ENCODE measurements at places on chromosomes 12 and 14.

- DNase-seq: no peak
Observed at GRCh38 chr14:90839024-90839888, 23.0 kb upstream of the TTC7B start.

DNA sequence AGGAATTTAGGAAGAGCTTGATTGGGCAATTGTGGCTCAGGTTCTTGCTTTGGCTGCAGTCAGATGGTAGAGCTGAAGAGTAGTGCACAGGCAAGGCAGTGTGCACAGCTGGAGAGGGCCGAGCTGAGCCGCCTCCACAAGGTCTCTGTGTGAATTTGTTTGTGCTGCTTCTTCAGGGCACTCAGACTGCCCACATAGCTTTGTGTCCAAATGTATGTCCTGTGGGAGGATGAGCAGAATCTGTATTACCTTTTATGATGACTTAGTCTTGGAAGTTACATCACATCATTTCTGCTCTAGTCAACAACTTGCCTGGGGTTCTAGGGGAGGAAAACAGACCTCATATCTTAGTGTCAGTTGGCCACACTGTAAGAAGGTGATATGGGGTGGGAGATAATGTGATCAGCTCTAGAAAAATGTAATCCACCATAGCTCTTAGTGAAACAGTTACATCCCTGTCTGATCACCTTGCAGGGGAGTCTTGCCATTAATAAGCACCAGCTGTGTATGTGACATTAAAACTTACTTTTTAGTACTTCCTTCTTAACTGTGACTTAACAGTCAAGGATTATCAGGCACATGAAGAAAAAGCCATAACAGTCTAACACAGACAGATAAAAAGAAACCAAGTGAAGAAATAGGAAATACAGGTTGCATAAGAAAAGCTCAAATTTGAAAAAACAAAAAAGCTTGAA is 53.4 kb downstream of the RCOR1 start:
- DNase-seq: no peak

DNA sequence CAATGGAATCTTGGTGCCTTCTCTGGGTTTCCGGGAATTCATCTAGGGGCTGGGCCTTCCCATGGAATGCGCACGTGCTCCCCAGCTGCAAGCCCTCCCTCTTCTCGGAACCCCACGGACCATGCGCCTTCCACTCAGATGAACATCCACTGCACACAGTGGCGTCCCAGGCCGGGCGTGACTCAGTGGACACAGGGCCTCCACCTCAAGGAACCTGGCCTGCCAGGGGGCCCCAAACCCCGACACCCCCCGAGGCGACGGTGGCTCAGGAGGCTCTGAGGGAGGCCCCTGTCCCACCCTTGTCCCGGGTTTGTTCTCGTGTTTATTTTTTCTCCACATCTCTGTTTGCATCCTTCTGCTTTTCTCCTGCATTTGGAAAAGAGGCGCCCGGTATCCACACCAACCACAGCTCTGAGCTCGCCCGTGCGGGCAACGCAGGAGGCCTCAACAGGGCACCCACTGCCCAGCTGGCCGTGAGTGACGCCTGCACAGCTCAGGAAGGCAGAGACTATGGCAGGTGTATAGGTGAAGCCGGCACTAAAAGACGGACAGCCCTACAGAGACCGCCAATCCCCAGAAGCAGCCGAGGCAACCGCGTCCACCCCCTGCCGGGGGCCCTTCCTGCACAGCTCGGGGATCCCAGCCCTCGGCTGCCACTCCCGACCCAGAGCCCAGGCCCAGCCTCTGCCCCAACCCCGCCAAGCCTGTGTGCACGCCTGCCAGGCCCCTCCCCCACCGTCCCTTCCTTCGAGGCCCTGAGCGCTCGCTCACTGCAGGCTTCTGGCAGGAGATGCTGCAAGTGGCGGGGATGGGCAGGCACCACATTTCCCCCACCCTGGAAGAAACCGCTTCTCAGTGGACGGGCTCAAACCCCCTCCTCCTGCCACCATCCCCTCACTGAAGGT is 23.8 kb upstream of the GALNT9 start:
- peak; percentile 83 for DNase-seq

DNA sequence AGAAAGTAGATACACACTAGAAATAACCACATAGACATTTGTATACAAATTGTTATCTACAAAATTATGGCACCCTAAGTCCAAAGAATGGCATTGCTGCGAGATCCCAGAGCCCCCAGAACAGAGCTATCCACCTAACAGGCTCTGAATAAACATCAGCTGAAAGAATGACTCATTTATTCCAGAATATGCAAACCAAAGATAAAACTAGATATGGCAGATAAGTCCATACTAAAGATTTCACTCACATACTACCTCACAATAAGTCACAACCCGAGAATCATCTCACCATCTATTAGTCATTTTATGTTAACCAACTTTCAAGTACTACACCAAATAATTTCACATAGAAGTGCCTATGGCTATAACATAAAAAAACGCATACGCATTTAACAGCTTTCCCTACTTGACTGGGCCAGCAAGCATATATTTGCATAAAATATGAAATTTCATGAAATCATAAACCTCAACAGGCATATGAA is 5.6 kb downstream of the CNIH1 start:
- no peak for DNase-seq

- no peak for DNase-seq
Observed at GRCh38 chr12:105409801-105410471, 79.4 kb downstream of the C12orf75 start.

DNA sequence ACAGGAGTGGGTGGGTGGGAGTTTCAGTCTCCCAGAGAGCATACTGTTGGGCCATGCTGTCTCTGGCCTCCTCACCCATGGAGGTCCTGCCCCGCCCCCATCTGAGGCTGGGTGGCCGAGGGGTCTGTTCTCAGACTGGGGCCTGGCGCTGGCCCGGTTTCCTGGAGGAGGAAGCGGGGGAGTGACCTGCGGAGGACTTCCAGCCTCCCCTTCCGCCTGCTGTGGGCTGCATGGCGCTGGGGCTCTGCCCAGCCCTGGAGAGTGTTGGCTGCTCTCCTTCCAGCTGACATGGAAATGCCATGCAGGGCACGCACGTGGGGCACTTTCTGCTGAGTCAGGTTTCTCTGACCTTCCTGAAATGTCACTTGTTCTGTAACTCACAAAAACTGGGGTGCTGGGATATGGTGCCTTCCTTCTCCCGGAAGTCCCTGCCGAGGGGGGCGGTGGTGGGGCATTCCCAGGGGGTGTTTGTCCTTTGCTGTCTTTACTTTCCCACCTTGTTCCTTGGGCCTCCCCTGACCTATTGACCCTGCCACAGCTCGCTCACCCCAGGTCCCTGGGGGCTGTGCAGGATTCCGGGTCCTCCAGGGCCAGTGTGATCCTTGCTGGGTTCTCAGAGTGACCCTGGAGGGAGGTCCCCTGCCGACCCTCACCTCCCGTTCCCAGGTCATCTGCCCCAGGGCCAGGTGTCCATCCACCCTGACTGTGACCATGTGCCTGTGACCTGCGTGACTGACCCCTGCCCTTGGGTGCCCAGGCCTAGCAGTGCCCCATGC is 23.6 kb downstream of the PACS2 start:
- DNase-seq: no peak

- no peak for DNase-seq
Observed at GRCh38 chr12:51937926-51938325, 13.6 kb upstream of the ACVR1B start.

- no peak for DNase-seq
Observed at GRCh38 chr12:100401660-100402059, 44.8 kb downstream of the SLC17A8 start.

DNA sequence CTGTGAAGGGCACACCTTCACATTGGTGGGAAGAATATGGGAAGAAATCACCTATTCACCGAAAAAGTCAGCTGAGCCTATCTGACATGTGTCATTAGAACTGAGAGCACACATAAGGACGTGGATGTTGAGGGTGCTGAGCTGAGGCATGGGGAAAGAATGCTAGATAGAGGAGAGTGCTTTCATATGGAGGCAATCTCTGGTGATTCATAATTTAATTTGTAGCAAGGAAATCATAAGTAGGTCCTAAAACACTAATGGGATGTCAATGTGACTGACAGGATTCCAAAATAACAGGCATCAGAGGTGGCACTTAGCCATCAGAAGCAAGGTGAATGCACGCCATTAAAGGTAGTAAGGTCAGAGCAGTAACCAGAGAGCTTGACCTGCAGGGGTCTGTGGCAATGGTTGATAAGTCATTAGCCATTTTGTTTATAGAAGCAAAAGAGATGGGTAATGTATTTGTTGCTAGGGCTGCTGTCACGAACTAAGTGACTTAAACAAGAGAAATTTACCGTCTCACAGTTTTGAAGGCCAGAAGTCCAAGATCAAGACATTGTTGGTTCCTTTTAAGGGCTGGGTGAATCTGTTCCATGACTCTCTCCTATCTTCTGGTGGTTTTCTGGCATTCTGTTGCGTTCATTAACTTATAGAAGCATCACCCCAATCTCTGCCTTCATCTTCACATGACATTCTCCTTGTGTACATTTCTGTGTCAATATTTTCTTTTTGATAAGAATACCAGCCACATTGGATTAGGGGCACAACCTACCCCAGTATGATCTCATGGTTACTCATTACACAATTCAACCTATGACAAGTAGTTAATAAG is 69.3 kb downstream of the ANKS1B start:
- DNase-seq: no peak

- no peak for DNase-seq
Observed at GRCh38 chr14:104382361-104383087, 197.0 kb upstream of the C14orf180 start.

DNA sequence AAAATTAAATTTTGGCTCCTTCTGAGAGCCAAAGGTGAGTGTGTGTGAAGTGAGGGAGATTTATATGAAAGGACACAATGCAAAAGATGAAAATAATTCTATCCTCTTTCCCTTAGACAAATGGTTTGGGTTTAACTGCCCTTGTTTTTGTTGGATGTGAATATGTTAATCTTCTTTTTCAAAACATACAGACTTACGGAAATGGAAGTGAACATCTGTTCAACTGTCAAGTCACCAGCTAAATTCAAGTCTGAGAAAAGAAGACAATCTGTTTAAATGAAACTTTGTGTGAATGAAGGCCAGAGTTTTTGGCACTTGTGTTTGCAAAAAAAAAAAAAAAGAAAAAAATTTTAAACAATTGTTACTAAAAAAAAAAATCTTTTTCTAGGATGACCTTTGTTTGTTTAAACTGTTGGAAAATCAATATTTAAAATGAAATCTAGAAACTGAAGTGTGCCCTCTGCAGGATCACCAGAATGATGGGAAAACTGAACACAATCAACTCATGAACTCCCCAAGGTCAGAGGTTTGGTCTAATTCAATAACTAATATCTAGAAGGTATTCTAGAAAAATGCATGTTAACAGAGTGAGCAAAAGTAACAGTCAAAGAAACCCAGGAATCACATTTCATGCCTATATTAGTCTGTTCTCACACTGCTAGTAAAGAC is 448.8 kb downstream of the FLRT2 start:
- no peak for DNase-seq

DNA sequence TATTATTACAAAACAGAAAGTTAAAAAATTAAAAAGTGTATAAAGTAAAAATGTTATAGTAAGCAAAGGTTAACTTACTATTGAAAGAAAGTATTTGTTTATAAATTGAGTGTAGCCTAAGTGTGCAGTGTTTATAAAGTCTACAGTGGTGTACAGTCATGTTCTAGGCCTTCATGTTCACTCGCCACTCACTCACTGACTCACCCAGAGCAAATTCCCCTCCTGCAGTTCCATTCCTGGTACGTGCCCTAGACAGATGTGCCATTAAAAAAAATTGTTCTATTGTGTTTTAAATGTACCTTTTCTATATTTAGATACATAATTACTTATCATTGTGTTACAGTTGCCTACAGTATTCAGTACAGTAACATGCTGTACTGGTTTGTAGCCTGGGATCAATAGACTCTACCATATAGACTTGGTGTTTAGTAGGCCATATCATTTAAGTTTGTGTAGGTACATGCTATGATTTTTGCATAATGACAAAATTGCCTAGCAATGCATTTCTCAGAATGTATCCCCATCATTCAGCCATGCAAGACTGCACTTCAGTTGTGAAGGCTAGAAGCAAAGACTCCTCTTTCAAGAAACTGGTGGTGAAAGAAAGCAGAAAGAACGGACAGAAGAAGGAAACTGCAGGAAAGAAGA is 100.6 kb downstream of the DACT1 start:
- no peak for DNase-seq

GRCh38 chr14:99146616-99147365 is 125.2 kb downstream of the BCL11B start:
- no peak for DNase-seq

GRCh38 chr12:131002216-131002631 is 48.5 kb downstream of the ADGRD1 start:
- peak; percentile 84 for DNase-seq

DNA sequence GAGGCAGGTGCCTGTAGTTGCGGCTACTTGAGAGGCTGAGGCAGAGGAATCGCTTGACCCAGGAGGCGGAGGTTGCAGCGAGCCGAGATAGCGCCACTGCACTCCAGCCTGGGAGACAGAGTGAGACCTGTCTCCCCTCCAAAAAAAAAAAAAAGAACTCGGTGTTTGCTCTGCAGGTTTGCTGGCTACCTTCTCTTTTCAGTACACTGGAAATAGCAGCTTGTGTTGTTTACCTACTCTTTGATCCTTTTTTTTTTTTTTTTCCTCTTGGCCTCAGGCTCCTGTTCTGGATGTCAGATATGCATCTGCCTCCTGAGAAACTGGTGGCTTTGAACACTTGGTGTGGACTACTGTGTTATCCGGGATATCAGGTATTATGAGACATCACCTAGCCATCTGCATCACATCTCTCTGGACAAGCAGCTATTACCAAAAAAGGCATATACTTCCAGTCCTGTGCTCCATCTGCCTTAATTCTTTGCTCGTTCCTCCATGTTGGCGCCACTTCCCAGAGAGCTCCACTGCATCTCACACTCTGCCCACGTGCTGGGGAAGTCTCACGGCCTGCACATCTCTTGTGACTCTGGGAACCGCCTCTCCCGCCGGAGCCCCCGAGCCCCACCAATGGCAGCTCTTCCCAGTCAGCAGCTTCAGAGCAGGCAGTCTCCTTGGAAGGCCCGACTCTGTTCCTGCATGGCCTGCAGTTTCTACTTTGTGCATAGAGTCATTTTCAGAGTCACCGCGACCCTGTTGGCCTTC is 50.9 kb upstream of the TRAF3 start:
- DNase-seq: no peak

DNA sequence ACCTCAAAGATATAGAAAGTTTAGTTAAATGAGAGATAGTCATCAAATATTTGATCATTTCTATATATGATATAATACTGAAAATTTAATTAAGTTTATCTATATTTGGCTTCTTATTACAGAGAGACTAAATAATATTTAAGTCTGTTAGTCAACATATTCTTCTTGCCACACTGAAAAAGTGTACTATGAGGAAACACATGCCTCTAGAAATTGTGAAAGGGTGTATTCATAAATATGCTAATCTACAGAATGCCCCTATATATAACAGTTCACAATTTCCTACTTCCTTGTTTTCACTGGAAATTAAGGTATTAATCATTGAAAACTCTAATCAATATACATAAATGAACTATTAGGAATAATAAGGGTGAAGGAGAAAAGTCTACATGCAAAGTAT is 31.4 kb upstream of the ETV6 start:
- DNase-seq: no peak
